CD4-positive, alpha-beta T cell treated with Interleukin-10 for 1 hour (primary cell): ENCODE measurements at places on chromosomes 13 and 19.

- no peak for DNase-seq
Observed at GRCh38 chr13:24875566-24875965, 111.6 kb downstream of the RNF17 start.

GRCh38 chr19:47444388-47444821, 25.1 kb upstream of the MEIS3 start:
- peak; percentile 50 for DNase-seq

DNA sequence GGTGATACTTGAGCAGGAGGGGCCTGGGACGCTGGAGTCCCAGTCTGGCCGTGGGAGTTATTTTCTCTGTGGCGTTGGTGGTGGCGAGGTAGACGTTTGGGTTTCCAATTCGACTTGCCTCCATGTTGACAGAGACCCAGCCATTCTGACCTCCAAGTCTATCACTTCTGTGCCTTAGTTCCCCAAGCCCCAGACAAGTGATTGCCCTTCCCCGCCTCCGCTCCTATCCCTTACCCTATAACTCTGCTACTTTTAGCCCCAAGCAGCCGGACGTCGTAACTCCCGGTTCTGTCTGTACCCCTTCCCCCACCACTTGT, 549 bp downstream of the TIMM50 start:
- DNase-seq: no peak

DNA sequence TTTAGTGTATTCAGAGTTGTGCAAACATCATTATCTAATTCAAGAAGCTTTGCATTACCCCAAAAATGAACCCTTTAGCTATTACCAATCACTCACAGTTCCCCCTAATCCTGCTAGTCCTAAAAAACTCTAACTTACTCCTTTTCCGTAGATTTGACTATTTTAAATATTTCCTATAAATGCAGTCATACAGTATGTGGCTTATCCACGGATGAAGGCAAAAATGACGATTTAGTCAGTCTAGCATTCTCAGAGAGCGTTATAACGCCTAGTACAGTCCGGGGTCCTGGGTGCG, 587 bp upstream of the ZNF383 start:
- no peak for DNase-seq

DNA sequence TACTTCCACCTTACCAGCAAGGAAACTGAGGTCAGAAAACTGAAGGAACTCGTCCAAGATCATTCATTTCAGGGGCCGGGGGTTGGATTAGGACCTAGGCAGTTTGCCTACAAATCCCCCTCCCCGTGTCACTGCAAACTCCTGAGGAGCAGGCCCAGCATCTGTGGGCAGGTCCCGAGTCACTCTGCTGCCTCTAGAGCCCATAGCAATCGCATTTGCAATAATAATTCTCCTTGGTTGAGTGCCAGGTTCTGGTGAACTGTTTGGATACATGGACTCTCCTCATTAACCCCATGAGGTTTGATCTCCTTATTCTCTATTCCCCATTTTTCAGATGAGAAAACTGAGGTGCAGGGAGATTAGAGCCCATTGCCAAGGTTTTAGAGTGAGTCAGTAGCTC, 903 bp downstream of the PIN1 start:
- no peak for DNase-seq

DNA sequence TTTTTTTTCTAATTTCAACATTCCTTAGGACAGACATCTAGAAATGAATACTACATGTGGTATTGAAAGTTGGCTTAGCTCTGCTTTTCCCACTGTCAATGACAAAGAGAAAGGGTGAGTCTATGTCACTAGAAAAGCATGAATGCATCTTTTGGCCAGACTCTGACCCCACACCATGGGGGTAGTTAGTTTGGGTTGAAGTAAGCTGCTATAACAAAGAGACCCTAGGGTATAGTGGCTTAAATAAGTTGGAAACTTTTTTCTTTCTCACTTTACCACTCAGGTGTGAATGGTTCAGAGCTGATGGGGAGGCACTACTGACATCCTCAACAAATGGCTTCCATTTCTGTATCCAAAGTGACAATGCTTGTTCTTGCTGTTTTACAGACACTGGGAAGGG, 161.5 kb downstream of the DLEU7 start:
- no peak for DNase-seq

GRCh38 chr13:101944521-101944920, 457.3 kb downstream of the FGF14 start:
- DNase-seq: no peak

GRCh38 chr19:50431343-50432220, 1.1 kb upstream of the MYBPC2 start:
- peak; percentile 92 for DNase-seq

GRCh38 chr13:23865026-23865425, 24.2 kb downstream of the MIPEP start:
- DNase-seq: no peak

DNA sequence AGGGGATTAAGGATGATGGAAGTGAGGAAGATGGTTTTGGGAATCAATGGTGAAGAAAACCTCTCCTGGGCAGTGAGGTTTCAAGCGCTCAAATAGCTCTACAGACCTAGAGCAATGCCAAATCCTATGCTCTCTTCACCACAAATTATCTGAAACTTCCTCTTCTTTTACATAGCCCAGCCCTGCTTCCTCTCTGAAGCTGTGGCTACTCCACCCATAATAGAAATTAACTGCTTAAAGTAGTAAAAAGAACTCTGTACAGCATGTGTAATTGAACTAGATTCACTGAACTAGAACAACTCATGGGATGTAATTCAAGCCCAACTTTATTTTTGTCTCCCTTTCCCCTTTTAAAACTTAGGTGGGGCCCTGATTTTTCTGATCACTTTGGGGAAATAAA, 20.4 kb upstream of the IFT88 start:
- DNase-seq: no peak

- DNase-seq: no peak
Observed at GRCh38 chr19:38375098-38375493, 725 bp downstream of the PSMD8 start.

- DNase-seq: no peak
Observed at GRCh38 chr13:27053210-27053884, 118.3 kb downstream of the USP12 start.

DNA sequence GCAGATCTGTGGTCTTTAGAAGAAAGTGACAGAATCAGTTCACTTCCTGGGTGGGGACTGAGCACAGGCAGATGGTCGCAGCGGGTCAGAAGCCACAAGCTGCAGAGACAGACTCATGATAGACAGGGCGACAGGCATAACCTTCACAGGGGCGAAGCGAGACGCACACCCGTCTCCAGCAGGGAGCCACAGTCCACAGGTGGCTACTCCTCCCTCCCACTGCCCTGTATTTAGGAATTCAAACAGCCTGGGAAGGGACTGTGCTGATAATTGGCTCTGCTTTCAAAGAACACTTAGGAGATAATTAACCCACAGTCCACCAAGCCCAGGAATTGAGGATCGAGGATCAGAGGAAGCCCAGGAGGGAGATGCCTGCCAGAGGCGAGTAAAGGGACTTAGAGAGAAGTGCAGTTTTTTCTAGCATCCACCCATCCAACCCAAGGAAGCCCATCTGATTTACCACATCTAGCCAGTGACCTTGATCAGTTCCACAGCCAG, 23.2 kb downstream of the RFX2 start:
- DNase-seq: peak; percentile 43

DNA sequence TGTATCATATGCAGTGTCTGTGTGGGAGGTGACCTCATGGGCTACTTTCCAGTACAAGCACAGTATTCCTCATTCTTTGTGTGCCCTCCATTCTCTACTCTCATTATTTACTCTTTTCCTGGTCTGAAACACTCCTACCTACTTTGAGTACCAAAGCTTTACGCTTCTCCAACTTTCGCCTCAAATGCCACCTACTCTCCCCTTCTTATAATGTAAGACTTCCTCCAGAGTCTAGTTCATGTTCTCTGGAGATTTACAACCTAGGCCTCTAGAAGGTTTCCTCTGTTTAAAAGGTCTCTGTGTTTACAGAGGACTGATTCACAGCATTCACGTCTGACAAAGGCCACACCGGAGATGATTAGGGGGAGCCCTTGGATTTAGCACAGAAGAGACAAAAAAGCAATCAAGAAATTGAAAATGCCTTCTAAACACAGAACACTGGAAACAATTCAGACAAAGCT, 302.0 kb downstream of the KLF12 start:
- no peak for DNase-seq

GRCh38 chr13:79869326-79869725, 388.4 kb downstream of the NDFIP2 start:
- no peak for DNase-seq

- DNase-seq: no peak
Observed at GRCh38 chr19:48271531-48272151, 1.8 kb downstream of the ZNF114 start.

DNA sequence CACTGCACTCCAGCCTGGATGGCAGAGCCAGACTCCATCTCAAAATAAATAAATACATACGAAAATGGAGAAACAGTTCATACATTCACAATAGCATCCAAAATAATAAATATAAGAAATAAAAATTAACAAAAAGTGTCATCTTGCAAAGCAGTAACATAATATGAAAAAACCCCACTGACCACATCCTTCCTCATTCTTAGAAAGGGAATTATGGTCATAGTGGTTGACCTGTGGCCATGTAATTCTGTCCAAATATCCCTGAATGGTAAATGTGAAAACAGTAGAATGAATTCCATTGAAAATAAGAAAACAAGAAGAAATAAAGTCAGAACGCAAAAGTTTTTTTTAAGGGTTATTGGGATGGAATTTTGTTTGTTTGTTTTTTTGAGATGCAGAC, 7.0 kb upstream of the CDC42EP5 start:
- no peak for DNase-seq

- no peak for DNase-seq
Observed at GRCh38 chr13:111093634-111094033, 21.5 kb upstream of the ARHGEF7 start.

- DNase-seq: peak; percentile 15
Observed at GRCh38 chr13:112943309-112944125, 25.5 kb upstream of the MCF2L start.

GRCh38 chr19:7368456-7368855, 19.7 kb downstream of the ARHGEF18 start:
- no peak for DNase-seq

GRCh38 chr19:46256855-46257254, 27.3 kb downstream of the IGFL1 start:
- DNase-seq: no peak
